ENCODE measurements at places on chromosomes 12 and 14.

- no peak for DNase-seq
Measured at GRCh38 chr14:68253160-68253780, 433.7 kb downstream of the RAD51B start.

- peak; percentile 69 for DNase-seq
Measured at GRCh38 chr12:51591016-51591901, at the start of gene SCN8A. TSS of gene SCN8A (plus strand) at chr12:51591233. CDS start at chr12:51662818, 71,585 bp downstream.

DNA sequence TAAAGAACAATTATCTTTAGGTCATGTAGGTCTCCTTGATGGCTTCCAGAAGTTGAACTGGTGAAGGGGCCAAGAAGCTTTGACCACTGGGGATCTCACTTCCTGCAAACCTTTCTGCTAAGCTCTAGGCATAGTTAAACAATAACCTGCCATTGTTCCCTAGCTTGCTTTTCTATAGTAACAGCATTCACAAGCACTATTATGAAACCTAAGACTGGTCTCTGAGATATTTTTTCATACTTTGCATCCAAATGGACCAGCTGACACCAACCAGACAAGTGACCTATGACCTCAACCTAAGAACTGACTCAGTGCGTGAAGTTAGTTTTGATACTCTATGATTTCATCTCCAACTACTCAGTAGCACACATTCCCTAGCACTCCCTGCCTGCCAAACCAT is 129.1 kb downstream of the PTPRB start:
- DNase-seq = no peak

GRCh38 chr14:64478634-64479250 is 13.4 kb downstream of the AKAP5 start:
- no peak for DNase-seq

DNA sequence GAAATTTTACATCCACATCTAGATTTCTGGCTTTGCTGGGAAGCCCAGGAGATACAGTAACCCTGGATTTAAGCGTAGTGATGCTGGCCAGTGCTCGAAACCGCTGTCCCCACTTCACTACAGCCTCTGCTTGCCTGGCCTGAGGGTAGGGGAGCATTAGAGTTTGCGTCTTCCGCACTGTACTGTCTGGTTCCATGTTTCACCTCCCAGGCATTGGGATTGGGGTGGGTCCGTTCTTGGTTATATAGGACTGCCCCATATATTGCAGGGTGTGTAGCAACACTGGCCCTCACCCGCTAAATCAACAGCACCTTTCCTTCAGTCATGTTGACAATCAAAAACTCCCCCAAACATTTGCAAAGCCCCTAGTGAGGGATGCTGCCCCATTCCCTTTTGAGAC is 240.8 kb downstream of the ZFP36L1 start:
- DNase-seq = no peak

DNA sequence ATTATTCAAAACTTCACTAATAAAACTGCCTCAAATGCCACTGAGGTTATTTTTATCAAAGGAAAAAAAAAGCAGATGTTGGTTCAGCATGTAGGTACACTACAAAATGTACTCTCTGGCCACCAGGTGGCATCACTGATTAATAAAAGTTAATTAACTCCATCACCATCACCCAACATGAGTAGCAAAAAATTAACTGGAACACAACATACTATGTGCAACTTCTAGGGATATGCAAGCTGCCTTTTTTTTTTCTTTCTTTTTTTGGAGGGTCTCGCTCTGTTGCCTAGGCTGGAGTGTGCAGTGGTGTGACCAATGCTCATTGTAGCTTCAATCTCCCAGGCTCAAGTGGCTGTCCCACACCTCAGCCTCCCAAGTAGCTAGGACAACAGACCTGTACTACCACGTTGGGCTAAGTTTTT is 43.8 kb upstream of the NR2C1 start:
- DNase-seq = peak; percentile 68

DNA sequence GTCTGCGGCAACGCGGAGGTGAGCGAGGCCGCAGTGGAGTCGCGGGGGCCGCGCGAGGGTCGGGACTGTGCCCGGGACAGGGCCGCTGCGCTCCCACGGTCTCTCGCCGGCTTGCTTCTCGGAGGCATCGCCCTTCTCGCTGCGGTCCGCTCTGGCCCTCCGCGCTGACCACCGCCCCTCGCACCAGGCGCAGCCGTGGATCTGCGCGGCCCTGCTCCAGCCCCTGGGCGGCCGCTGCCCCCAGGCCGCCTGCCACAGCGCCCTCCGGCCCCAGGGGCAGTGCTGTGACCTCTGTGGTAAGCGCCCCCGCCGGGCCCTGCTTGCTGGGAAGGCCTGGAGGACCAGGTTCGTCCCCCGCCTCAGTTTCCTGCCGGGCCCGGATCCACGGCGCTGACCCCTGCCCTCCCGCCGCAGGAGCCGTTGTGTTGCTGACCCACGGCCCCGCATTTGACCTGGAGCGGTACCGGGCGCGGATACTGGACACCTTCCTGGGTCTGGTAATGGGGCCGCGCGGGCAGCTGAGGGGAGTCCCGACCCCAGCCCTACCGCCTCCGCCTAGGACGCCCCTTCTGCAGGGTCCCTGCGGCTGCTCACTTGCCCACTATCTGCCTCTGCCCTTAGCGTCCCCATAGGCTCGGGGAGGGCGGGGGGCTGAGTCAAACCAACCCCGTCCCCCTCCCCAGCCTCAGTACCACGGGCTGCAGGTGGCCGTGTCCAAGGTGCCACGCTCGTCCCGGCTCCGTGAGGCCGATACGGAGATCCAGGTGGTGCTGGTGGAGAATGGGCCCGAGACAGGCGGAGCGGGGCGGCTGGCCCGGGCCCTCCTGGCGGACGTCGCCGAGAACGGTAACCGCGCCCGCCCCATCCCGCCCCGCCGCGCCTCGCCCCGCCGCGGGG is 7.0 kb downstream of the AMN start:
- DNase-seq = no peak

DNA sequence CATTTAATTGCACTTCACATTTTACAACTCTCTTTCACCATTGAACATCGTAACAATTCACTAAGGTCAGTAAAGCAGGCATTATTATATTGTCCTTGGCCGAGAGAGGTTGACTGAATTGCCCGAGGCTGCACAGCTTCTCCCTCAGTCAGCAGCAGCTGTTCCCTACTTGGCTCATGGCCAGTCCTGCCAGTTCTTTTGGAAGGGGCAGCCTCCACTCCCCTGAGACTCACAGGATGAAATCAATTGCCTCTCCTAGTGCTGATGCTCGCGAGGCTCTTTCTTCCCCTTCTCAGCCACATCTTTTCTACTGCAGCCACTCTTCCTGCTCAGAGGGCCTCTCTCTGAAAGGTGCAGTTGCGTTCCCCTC is 79.9 kb upstream of the KCNA1 start:
- DNase-seq = peak; percentile 77

- no peak for DNase-seq
Measured at GRCh38 chr12:65840793-65841670, 16.7 kb downstream of the HMGA2 start.

- peak; percentile 27 for DNase-seq
Measured at GRCh38 chr12:31234053-31234840, 91.7 kb downstream of the SINHCAF start.

DNA sequence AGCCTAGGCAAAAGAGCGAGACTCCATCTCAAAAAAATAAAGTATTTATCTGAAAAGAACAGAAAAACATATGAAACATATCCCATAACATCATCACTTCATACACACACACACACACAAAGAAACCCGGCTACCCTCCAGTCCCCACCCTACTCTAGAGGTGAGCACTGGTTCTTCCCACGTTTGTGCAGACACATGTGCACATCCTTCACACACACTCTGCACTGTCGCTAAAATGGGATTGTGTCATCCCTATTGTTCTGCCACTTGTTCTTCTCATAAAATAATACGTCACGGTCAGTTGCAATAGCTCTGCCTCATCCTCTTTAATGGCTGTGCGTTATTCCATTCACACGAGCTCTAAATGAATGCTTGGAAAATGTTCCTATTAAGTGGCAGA is 85.9 kb upstream of the ANO2 start:
- DNase-seq = no peak

DNA sequence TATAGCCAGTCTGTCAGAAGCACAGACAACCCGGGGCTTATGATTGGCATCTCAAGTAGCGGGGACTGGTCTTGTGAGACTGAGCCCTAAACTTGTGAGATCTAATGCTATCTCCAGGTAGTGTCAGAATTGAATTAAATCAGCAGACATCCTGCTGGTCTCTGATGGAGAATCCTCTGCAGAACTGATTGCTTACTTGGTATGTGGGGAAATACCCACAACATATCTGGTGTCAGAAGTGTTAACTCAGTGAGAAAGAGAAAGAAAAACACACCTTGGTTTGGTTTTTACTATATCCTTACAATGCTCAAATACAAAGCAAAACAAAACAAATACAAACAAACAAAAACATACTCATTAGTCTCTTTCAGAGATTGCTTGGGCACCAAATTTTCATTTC is 10.0 kb downstream of the SEL1L start:
- no peak for DNase-seq

DNA sequence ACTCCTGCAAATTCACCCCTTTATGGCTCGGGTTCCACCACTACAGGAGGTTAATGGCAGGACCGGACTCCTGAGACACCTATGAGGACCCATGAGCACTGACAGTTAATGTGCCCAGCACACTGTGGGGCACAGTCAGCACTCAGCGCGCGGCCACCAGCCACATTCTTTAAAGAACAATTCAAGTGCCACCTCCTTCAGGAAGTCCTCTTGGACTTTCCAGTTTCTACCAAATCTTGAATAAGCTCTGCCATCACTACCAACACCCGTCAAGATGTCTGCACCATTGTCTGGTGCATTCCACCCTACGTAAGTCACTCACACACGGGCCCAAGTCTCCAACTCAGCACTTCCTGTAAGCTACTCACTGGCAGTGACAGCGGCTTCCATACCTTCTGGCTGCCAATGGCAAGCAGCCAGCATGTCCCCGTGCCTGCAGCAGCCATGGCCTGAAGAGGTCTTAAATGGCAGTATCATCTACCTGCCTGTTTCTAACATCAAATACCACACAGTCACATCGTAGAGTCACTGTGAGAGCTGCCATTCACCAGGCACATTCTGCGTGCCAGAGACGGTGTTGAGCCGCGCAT is 48.5 kb downstream of the CDC42BPB start:
- no peak for DNase-seq

DNA sequence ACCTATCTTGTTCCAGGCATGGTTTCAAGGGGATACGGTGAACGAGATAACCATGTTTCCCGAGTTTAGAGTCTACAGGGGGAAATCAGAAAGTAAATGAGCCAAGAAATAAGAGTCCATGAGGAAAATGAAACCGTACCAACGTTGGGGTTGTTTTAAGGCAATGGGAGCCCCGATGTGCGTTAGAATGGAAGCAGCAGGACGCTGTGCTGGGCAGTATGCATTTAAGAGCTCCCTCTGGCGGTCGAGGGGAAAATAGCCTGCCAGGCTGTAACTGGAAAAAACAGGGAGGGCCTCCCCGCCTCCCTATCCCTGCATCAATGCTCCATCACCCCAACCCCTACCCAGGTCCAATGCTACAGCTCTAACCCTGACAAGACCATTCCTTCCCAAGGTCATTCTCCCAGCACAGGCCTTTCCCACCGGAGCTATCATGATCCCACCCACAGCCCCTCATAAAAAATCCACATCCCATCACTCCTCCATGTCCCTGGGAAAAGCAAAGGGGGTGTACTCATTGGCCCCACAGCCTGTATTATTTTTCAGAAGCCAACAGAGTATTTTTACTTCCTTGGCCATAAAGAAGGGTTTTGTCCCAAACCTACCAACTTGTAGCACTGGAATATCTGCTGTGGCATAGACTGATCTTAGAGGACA is 226.3 kb upstream of the NOS1 start:
- peak; percentile 59 for DNase-seq

- no peak for DNase-seq
Measured at GRCh38 chr12:55320201-55320600, 6.1 kb downstream of the OR6C1 start.
